Ascending aorta (tissue), 2 donors: ENCODE measurements at places on chromosomes 5 and 9. TPM values are rescaled to one million over a fixed set of nuclear protein-coding genes. Genes with fewer than 3 reads are reported as not detected.
A peak's percentile ranks its signal among the peaks of the same experiment; 100 is the strongest.

The MFAP3 gene
- total RNA-seq = 58.4 TPM

The SHC3 gene
- total RNA-seq = 0.85 TPM

The PCDHB13 gene
- total RNA-seq = 6.7 TPM

- H3K27ac ChIP-seq = no peak overlapping the region
- no peak overlapping the region for H3K4me3 ChIP-seq
- no peak for DNase-seq
- no peaks in the 10 kb centered on the region for H3K4me1 ChIP-seq
Observed at GRCh38 chr5:151359391-151359790, 12.0 kb upstream of the SLC36A2 start.

GRCh38 chr9:96148634-96149532 is 153.1 kb downstream of the HSD17B3 start:
- H3K27ac ChIP-seq = no peak overlapping the region
- H3K27me3 ChIP-seq = no peaks in the 10 kb centered on the region
- H3K36me3 ChIP-seq = no peaks in the 10 kb centered on the region

The MRPL41 gene
- 121 TPM for total RNA-seq

DNA sequence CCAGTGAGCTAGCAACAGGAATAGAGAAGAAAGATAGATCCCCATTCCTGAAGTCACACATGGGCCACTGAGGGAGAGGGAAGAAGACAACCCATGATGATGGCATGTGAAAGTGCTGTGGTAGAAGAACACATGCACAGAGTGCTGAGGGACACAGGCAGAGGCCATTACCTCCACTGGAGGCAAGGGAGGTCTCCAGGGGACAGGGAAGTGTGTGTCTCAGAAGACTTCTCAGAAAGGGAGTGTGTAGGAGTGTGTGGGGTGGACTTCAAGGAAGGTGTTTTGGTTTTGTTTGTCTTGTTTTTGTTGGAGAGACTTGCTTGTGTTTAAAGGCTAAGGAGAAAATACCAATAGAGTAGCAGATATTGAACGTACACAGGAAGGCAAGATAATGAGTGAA is 77.0 kb upstream of the SMARCA2 start:
- no peak overlapping the region for H3K4me3 ChIP-seq
- no peaks in the 10 kb centered on the region for H3K36me3 ChIP-seq
- H3K27ac ChIP-seq = no peak overlapping the region
- H3K4me1 ChIP-seq = no peaks in the 10 kb centered on the region
- no peaks in the 10 kb centered on the region for H3K27me3 ChIP-seq

The SMIM32 gene
- not detected for total RNA-seq

- no peak overlapping the region for H3K27ac ChIP-seq
- DNase-seq = no peak
- H3K27me3 ChIP-seq = no peaks in the 10 kb centered on the region
- H3K4me3 ChIP-seq = no peak overlapping the region
Observed at GRCh38 chr5:142576303-142576702, 109.6 kb downstream of the FGF1 start.

The C1QTNF3 gene
- 1.3 TPM for total RNA-seq

- H3K27ac ChIP-seq = no peak overlapping the region
- H3K4me3 ChIP-seq = peak overlapping the region; percentile 70
- H3K27me3 ChIP-seq = no peaks in the 10 kb centered on the region
- peaks cover 5% of the 10 kb centered on the region for H3K4me1 ChIP-seq
Observed at GRCh38 chr5:124741711-124742496, 4.5 kb downstream of the ZNF608 start.

GRCh38 chr5:174532455-174533453 is 191.6 kb upstream of the MSX2 start:
- H3K4me3 ChIP-seq = no peak overlapping the region
- peaks cover 16% of the 10 kb centered on the region for H3K4me1 ChIP-seq
- H3K36me3 ChIP-seq = no peaks in the 10 kb centered on the region
- no peaks in the 10 kb centered on the region for H3K27me3 ChIP-seq
- peak overlapping the region; percentile 34 for H3K27ac ChIP-seq

The PCDHB14 gene
- 10.6 TPM for total RNA-seq
